Renal cortex interstitium (tissue), 15 donors: ENCODE measurements at places on chromosomes 16 and 17.

DNA sequence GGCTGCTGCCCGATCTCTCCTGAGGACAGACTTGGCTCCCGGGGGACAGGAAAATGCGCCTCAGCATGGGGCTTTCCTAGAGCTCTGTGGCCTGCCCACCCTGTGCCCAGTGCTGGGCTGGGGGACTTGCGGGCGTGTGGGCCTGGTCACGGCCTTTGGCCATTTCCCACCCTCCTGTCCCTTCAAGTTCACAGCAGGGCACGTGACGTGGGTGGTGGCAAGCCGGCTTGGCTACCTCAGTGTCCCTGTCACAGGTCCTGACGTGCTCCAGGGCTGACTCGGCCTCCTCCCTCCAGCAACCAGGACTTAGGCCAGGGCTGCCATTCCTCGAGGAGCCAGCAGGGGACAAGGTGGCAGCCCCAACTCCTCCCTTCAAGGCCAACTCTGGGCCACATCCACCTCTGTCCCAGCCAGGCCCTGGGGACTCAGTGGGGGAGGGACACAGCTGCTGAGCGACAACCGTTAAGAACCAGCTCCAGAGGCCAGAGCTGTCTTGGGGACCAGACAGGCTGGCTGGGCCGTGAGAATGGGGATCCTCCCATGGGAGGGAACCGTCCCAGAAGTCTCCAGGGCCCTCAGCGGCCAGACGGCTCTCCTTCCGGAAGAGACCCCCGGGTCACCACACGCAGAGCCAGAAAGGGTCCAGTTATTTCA lies 981 bp upstream of the UNC13D start:
- no peak for DNase-seq

DNA sequence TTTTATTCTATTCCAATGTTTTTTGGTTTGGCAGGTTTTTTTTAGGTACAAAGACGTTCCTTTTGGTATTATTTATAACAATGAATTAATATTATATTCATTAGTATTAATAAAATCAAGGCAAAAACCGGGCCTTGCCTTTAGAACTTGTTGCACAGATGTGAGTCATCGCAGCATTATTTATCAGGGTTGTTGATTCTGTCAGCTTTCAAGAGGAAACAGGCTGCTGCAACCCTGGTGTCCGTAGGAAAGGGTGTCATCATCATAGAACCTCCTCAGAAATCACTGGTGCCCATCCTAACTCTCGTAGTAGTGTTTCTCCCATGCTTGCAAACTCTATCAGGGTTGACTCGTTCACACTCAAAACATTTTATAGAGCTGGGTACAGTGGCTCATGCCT lies 10.2 kb upstream of the LRRC37B start:
- no peak for DNase-seq

DNA sequence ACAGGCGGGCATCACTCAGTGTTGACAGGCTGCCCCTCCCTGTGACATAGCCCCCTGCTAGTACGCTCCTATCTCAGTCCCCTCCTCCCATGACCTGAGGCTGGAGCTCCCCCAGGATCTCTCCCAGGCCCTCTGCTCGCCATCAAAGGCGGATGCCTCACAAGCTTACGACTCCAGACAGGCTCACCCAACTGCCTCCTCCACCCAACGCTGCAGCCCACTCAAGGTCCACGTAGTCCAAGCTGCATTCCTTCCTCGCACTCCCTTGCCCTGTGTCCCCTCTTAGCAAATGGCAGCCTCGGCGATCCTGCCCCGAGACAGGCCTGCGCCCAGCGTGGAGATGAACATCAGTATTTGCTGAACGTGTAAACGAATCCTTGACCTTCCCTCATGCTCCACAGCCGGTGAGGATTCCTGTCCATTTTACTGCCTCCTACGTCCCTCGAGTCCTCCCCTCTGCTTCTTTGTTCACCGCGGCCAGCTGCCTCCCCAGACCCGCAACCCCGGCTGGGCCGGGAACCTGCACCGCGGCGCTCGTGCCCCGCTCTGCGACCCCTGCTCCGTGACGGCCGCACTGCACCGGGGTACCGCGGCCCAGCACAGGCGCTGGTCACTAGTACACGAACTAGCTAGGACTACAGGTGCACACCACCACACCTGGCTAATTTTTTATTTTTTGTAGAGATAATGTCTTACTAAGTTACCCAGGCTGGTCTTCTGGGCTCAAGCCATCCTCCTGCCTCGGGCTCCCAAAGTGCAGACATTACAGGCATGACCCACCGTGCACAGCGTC lies 838 bp upstream of the TMEM97 start:
- no peak for DNase-seq

GRCh38 chr17:50767446-50767845 lies at the start of gene ANKRD40CL:
ANKRD40CL (minus strand) TSS chr17:50767518; CDS start chr17:50766913, 605 bp downstream.
- DNase-seq: no peak

GRCh38 chr16:2912330-2913199 lies 834 bp downstream of the FLYWCH1 start:
- no peak for DNase-seq

DNA sequence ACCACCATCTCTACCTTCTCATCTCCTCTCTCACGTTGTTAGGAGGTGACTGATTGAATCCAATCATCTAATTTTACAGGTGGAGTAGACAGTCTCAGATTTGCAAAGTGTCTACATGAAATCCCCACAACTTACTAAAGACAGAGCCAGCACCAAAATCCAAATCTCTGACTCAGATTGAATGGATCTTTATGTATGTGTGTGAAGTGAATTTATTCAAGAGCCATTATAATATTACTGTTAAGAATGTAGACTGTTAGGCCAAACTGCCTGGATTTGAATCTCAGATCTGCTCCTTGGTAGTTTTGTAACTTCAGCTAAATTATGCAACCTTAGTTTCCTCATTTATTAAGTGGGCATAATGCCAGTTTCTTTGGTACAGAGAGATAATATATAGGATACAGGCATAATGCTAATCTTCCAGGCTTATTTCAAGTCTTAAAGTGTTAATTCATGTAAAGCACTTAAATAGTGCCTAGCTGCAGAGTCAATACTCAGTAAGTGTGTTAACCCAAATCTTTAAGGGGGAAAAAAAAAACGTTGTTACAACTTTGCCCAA lies 12.7 kb downstream of the CNEP1R1 start:
- no peak for DNase-seq

DNA sequence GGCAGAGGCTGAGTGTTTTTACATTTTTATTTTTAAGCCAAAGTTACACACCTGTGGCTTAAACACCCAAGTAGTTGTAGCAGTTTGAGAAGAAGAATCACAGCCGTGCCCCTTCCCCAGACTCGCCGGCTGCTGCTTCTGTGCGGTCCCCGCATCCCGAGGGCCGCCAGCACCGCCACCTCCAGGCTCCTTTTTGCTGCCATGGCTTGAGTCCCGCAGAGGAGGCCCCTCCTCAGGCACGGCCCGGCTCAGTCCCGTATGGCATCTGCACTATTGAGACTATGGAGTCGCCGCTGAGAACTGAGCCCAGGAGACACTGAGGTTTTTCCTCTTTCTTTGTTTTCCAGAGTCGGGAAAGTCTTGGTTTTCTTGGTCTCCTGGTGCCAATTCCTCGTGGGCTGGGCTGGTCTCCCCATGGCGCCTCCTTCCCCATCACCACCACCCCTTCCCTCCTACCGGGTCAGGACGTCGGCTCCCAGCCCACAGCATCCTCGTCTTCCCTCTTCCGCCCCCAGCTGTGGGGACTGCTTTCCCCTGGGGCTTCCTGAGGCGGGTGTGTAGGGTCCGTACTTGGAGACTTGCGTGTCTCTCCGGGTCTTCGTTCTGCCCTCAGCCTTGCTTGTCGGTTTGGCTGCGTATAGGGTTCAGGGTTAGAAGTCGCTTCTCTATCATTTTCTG lies 32.6 kb upstream of the CDH15 start:
- no peak for DNase-seq

GRCh38 chr17:42853597-42853967 lies 2.6 kb downstream of the AOC3 start:
- DNase-seq: no peak

DNA sequence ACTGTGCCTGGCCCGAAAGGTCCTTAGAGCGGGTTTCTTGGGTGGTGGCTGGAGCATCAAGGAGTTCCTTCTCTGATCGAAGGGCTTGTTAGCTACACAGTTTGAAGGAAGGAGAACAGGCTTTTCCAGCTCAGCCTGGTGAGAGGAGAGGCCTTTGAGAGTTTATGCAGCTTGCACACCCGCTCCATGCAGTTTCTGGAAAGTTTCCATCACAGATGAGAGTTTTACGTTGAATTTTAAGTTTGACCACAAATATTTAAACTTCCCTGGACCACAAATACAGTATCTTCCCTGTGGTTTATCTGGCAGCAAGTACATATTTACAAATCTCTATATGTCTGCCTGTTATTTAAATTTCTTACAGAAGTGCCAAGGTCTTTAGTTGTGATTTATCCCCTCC lies 56.8 kb downstream of the HIC1 start:
- DNase-seq: no peak

- no peak for DNase-seq
These were observed 10.1 kb downstream of the WFIKKN2 start for GRCh38 chr17:50845240-50846147.

DNA sequence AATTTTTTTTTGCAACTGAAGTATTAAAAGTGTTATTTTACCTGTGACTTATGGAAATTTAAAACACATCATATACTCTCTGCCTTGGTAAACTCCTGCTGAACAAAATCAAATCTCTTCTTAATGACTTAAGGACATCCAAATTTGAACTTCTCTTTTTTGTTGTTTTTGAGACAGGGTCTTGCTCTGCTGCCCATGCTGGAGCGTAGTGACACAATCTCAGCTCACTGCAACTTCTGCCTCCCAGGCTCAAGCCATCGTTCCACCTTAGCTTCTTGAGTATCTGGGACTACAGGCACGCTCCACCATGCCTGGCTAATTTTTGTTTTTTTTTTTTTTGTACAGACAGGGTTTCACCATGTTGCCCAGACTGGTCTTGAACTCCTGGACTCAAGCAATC lies 56.1 kb downstream of the SKAP1 start:
- no peak for DNase-seq

DNA sequence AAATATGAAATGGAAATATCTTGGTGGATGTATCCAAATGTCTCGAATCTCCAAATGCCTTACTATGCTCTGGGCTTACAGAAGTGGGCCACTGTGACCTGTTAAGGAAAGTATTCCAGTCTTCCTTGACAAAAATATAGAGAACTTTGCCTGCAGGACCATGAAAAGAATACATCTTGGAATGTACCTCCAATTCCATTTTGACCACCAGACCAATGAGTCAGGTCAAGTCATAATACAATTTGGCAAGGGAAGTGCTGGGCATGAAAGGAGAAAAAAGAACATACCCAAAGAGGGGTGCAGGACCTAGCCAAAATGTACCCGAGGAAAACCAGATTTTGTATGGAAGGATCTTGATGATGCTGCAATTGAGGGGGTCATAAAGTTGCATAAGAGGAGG lies 1153.7 kb upstream of the GOT2 start:
- DNase-seq: no peak

DNA sequence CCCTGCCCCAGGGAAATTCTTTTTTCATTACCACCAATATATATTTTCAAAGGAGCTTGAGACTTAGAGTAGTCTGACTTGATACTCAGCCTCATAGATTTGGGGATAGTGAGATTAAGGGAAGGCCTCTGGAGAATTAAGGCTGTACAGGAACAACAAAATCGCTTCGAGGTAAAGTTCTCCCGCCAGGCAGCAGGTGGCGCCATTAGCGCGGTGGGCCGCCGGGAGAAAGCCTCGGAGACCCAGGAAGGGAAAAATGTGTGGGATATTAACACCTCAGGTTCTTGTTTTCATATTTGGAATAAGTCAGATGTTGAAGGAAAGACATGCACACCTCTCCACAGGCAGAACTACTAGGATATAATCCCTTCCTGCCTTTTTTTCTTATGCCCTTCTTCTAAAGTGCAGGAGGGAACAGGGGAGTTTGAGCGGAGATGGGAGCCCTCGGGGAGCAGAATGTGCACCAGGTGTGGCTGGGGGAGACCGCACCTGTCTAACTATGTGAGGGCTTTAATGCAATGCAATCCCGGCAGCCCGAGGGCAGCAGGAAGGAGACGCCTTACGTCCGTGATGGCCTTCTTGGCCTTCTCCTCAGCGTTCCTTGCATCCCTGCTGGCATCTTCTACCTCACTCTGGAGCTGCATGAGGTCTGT lies 25.9 kb downstream of the MYH3 start:
- no peak for DNase-seq

- no peak for DNase-seq
These were observed 68.8 kb upstream of the FBXO47 start for GRCh38 chr17:39036009-39036408.

DNA sequence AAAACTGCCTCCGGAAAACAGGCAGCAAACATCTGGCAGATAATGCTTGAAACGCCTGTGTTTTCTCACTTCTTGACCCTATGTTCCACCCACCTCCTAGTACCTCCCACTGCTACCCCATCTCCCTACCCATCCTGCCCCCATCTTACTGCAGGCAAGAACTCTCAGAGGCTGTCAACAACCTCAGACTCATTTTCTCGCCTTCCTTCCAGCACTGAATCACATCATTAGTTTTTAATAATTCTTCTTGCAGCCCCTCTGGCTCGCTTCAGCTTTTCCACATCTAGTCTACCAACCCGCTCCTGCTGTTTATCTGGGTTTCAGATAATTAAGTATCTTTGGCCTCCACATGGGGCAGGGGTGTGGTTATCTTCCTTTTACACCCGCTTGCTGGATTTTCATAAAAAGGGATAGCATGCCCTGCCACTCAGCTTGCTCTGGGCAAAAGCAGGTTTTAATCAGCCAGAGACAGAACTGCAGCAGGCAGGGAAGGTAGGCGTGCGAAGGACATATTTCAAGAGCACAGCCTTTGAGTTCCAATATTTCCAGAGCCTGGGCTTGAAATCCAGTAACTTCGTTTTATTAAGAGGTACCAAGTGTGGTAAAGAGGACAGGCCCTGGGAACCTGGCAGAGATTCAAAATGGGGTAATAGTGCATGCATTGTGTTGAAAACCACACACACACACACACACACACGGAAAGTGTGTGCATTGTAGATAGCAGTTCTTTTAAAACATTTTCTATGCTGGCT lies 87.5 kb downstream of the BMERB1 start:
- no peak for DNase-seq

- DNase-seq: no peak
These were observed 43.4 kb upstream of the ACSF3 start for GRCh38 chr16:89050119-89050867.

DNA sequence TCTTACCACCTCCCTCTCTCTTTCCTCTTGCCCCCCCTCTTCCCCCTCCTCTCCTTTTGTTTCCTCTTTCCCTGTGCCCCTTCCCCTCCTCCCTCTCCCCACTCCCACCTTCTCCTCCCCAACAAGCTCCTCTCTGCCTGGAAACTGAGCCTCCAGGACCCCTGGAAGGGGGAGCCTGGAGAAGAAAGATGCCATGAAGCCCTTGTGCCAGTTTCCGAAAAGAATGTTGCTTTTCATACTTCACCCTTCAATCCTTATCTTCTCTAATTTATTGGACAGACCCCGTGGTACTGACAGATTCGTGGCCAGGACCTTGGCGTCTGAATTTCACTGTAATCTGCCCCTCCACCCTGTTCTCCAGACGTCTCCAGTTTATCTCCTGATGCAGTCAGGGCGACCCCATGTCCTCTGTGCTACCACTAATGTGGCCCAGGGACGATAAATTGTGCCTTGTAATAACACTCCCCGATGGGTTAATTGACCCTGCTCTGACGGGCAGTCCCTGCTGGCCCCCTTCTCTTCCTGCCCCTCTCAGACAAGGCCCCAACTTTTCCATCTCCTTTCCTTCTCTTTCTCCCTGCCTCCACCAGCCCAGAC lies 138.4 kb upstream of the GSE1 start:
- DNase-seq: no peak

GRCh38 chr16:10988164-10988803 lies 43.9 kb downstream of the CLEC16A start:
- DNase-seq: no peak
